ENCODE measurements at places on chromosomes 3 and 15.

DNA sequence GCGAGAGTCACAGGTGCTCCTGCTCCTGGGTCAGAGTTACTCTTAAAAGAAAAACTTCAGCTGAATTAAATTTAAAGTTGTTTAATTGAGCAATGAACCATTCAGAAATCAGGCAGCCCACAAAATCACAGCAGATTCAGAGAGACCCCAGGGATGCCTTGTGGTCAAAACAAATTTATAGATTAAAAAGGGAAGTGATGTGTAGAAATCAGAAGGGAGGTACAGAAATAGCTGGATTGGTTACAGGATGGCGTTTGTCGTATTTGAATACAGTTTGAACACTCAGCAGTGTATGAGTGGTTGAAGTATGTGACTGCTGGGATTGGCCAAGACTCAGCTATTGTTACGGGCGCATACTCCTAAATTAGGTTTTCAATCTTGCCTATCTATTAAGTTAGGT lies 58.6 kb downstream of the UACA start:
- DNase-seq, result no peak

GRCh38 chr3:134654031-134654430 lies 3.2 kb upstream of the KY start:
- no peak for DNase-seq

DNA sequence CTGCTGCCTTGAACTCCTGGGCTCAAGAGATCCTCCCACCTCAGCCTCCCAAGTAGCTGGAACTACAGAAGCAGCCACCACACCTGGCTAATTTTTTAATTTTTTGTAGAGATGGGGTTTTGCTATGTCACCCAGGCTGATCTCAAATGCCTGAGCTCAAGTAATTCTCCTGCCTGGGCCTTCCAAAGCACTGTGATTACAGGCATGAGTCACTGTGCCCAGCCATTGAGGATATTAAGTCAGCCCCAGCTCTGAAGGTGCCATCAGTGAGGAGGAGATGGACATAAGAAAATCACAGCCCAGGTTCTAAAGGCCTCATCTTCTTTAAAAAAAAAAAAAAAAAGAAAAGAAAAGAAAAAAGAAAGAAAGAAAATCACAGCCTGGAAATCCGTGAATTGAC lies 26.6 kb upstream of the PSTPIP1 start:
- DNase-seq, result no peak

- DNase-seq, result no peak
These were observed 17.4 kb downstream of the FSD2 start for GRCh38 chr15:82788496-82788895.

- DNase-seq, result no peak
These were observed 22.1 kb downstream of the SNX1 start for GRCh38 chr15:64117759-64118487.

DNA sequence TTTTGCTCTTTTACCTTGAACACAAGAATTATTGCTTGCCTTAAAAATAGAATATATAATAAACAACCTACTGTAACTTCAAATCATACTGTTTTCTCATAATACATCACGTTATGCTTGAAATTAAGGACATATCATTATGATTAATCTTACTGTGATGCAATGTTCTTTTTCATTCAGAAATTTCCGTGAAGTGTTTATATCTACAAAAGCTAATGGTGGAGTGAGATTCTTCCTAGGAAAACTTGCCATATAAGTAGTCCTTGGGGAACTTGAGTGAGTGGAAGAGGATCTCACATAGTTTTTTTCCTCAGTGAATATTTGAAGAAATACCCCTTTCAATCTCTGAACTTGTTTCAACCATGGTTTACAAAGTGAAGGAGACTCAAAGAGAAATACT lies 498.7 kb upstream of the CBLB start:
- no peak for DNase-seq

DNA sequence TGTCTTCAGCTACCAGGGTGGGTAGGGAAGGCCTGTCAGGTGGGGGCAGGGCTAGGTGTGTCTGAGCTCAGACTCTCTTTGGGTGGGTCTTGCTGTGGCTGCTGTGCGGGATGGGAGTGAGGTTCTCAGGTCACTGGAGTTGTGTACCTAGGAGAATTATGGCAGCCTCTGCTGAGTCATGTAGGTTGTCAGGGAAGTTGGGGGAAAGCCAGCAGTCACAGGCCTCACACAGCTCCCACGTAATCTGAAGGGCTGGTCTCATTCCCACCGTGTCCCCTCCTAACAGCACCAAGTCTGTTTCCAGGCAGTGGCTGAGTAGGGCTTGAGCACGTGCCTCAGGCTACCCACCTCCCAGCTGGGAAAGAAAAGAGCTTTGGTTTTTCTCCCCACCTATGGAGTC lies 67.0 kb downstream of the CHCHD4 start:
- DNase-seq, result no peak

DNA sequence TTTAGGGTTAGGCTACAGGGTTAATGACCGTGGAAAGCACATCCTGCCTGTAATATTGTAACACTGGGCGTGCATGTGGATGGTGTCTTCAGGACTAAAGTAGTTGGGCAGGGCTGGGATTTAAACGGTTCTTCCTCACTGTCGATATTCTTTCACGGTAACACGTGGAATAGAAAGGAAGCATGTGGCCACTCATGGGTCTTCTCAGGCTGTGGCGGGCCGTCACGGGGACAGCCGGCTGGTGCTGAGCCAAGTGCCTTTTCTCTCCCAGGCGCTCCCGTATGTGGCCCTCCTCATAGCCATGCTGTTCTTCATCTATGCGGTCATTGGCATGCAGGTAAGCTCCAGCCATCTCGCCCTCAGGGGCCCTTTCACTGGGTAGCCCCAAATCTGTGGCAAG lies 73.7 kb downstream of the CHDH start:
- no peak for DNase-seq

DNA sequence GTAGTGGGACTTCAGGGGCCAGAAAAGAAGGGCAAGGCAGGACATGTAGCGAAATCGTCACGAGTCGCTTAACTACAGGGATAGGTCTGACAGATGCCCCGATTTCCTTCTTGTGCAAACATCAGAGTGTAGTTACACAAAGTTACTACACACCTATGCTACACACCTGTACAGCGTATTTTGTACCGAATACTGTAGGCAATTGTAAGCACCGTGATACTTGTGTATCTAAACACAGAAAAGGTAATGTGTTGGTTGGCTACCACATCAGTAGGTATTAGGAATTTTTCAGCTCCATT lies 515 bp upstream of the MTHFS start:
- no peak for DNase-seq

- DNase-seq, result no peak
These were observed 62.3 kb upstream of the IGF1R start for GRCh38 chr15:98586066-98586465.

DNA sequence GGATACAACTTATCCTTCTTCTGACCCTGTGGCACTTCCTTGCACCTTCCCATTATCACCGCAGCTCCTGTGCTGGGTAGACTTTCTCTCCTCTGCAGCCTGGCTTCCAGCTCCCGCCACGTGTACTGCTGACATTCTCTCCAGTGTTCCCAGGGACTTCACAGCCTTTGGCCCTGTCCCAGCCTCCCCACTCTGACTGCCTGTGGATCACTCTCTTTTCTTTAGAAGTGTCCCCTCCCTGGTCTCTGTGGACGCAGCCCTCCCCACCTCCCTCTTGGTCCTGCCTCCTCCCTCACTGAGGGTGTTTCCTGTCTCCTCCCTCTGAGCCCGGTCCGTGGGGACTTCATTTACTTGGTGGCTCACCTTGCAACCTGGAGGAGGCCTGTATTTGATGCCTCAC lies 17.4 kb downstream of the PDIA5 start:
- no peak for DNase-seq

DNA sequence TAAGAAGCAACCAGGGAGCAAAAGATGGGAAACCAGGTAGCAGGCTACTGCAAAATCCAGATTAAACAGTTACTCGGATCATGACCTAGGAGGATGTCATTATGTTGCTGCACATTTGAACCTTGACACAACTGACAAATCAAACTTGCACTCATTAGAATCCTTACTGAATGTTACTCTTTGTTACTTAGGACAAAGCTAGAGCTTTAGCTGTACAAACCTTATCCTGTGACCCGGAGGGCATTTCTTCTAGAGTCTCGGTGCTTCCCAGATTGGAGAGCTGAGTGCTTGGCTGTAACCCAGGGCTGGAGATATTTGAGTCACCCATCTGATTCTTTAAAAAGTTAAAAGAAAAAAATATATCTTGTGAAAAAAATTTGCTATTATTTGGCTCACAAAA lies 43.4 kb downstream of the DCP1A start:
- no peak for DNase-seq

- DNase-seq, result no peak
These were observed 41.2 kb downstream of the PARP15 start for GRCh38 chr3:122618614-122619013.

DNA sequence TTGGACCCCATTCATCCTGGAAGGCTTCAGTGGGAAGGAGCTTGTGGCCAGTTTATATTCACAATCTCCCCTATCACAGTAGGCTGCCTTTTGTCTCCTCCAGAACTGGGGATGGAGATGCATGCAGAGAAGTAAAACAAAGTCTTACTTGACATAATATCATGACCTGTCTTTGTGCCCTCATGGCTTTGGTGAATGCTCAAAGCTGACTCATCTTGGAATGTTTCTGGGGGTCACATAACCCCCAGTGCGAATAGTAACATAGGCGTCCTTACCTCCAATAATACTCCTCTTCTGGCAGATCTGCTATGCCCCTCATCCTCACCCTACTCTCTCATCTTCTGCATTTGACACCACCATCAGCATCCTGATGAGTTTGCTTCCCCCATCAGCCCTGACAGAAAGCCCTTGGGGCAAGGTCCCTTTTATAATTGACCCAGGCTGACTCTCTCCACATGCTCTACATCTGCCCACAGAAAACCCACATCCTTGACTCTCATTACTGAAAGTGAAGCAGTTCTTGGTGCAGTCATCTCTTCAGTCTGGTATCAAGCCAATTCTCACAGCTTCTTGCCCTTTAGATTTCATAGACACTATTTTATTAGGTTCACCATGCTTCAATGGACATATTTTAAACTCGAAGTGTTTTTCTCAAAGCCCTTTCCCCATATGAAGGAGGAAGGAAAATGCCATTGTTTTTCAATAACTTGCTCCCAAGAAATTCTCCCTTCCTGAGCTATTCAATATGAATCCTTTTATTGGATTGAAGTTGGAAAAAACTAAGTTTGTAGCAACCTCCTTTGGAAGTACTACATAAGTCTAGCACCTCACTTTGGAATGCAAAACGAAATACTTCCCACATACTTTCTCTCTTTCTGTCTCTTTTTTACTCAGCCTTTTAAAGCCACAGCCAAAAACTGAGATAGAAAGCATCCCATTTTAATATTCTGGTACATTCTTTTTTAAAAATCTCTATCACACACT lies 36.6 kb downstream of the OSTN start:
- DNase-seq, result no peak

GRCh38 chr3:17882981-17883380 lies 140.6 kb upstream of the TBC1D5 start:
- DNase-seq, result no peak

GRCh38 chr3:72255791-72256559 lies 471.0 kb upstream of the PROK2 start:
- peak; percentile 68 for DNase-seq

DNA sequence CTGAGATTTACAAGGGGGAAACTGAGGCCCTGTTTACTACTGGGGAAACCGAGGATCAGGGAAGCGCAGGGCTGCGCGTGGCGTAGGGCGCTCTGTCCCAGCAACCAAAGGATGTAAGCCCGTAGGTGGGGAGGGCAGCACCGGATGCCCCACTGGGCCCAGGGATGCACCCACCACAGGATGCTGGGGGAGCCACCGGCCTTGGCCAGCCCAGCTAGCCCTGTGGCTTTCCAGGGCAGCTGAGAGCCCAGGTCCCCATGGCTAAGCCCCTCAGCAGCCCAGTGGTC lies 33.4 kb downstream of the RPN1 start:
- no peak for DNase-seq

- no peak for DNase-seq
These were observed 72.9 kb downstream of the RPLP1 start for GRCh38 chr15:69525543-69525942.

- no peak for DNase-seq
These were observed 44.6 kb downstream of the QTRT2 start for GRCh38 chr3:114101101-114101500.

DNA sequence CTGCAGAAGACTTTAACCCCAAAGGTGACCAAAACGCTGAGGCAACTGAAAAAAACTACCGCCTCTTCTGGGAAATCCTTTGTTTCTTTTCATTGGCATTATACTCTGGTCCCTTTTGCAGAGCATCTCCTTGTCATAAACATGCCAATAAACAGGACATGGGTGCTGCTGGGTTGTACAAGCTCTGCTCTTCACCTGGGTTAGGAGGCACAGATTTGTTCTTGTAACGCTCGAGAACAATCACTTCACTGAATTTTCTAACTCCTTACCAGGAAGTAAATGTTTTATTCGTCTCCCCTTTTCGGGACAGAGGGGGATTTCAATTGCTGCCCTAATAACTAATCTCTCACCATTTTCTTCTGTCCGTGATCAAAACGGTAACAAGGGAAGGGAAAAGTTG lies 1.3 kb downstream of the PLCH1 start:
- no peak for DNase-seq

GRCh38 chr3:7205535-7205934 lies 344.6 kb downstream of the GRM7 start:
- no peak for DNase-seq

Measured in right hindlimb (tissue), 1 donor.